Endodermal cell (in vitro differentiated cells): ENCODE measurements at places on chromosomes 7 and 10.

DNA sequence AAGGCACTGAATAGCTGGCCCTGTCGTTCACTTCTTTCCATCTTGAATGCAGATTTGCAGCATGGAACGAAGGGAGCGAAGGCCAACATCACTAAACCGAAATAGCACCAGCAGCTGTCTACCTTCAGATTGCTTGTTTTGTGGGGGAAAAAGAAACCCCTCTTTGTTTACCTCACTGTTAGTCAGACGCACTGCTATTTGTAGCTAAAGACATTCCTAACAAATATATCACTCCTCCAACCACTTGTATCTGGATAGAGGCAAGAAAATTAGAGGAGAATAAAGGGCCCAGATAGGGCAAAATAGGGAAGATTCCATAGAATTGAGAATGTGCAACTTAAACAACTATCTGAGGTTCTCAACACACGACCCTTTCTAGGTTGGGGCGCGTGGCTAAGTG is 26.5 kb downstream of the ANK3 start:
- H3K27me3 ChIP-seq, result no peaks in the 10 kb centered on the region
- DNase-seq, result no peak
- peaks cover 3% of the 10 kb centered on the region for H3K4me1 ChIP-seq
- no peak overlapping the region for H3K4me3 ChIP-seq
- H3K36me3 ChIP-seq, result no peaks in the 10 kb centered on the region
- no peak overlapping the region for H3K27ac ChIP-seq

DNA sequence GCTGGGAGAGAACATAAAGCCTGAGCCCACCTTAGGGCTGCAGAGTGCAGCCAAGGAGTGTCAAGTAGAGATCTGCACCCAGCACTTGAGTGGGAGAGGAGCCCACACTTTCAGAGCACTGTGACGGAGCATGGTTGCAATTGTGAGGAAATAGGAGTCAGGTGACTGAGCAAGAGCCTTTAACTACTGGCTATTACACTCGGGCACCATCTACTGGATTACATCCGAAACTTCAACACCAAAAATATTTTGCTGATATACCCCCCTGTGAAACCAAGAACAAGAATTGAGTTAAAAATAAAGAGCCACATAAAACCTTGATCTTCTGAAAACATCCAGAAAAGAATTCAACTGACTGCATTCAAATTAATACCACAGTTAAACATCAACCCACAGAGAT is 657.9 kb downstream of the NXPH1 start:
- H3K27ac ChIP-seq, result no peak overlapping the region
- H3K4me1 ChIP-seq, result no peaks in the 10 kb centered on the region
- H3K36me3 ChIP-seq, result no peaks in the 10 kb centered on the region
- no peak for DNase-seq
- no peak overlapping the region for H3K4me3 ChIP-seq
- no peaks in the 10 kb centered on the region for H3K27me3 ChIP-seq

- no peak overlapping the region for H3K27ac ChIP-seq
- no peaks in the 10 kb centered on the region for H3K36me3 ChIP-seq
- DNase-seq, result peak; percentile 79
- no peak overlapping the region for H3K4me3 ChIP-seq
- no peaks in the 10 kb centered on the region for H3K4me1 ChIP-seq
Measured at GRCh38 chr7:150942001-150942590, 36.0 kb downstream of the KCNH2 start.

- no peak for DNase-seq
- H3K4me1 ChIP-seq, result no peaks in the 10 kb centered on the region
- H3K36me3 ChIP-seq, result no peaks in the 10 kb centered on the region
- H3K27me3 ChIP-seq, result no peaks in the 10 kb centered on the region
- H3K27ac ChIP-seq, result no peak overlapping the region
Measured at GRCh38 chr10:22460101-22460500, 114.8 kb downstream of the SPAG6 start.

DNA sequence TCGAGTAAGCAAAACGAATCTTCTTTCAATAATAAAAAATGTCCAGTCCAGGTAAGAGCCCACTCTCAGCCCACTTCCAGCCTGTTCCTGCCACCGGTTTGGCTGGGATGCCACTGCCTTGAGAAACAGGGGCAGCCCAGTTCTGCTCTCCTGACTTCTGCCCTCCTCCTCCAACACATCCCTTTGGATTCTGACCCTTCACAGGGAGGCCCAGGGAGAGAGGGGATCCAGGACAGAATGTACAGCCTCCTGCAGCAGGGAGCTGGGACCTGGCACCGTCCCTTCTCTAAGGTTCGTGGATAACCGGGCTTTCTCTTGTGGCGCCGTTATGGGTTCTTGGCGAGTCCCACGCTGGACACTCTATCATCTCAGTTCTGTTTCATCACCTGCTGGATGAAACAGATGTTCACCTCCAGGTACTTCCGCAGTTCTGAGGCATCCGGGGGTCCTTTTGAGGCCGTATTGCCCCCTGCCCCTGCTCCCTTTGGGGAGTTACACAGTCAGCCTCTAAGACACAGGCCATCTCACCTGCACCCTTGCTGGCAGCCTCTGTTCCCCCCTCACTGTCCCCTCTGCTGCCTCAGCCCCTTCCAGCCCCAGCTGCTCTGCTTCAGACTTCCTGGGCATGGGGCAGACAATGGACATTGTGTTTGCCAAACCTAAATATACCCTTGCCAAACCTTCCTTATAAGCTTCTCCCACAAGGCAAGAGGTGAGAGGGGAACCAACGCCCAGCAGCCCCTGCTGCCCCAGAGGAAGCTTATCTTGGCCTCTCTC is 203.8 kb upstream of the ZMIZ1 start:
- H3K27ac ChIP-seq, result no peak overlapping the region
- peaks cover 5% of the 10 kb centered on the region for H3K27me3 ChIP-seq
- DNase-seq, result no peak
- H3K4me3 ChIP-seq, result no peak overlapping the region
- no peaks in the 10 kb centered on the region for H3K4me1 ChIP-seq
- H3K36me3 ChIP-seq, result no peaks in the 10 kb centered on the region

GRCh38 chr10:87771871-87772500 is 46.0 kb downstream of the ATAD1 start:
- H3K27ac ChIP-seq, result no peak overlapping the region
- no peak for DNase-seq

- peaks cover 41% of the 10 kb centered on the region for H3K27me3 ChIP-seq
- no peak overlapping the region for H3K27ac ChIP-seq
- no peaks in the 10 kb centered on the region for H3K36me3 ChIP-seq
Measured at GRCh38 chr10:101565370-101565900, 22.6 kb downstream of the POLL start.

DNA sequence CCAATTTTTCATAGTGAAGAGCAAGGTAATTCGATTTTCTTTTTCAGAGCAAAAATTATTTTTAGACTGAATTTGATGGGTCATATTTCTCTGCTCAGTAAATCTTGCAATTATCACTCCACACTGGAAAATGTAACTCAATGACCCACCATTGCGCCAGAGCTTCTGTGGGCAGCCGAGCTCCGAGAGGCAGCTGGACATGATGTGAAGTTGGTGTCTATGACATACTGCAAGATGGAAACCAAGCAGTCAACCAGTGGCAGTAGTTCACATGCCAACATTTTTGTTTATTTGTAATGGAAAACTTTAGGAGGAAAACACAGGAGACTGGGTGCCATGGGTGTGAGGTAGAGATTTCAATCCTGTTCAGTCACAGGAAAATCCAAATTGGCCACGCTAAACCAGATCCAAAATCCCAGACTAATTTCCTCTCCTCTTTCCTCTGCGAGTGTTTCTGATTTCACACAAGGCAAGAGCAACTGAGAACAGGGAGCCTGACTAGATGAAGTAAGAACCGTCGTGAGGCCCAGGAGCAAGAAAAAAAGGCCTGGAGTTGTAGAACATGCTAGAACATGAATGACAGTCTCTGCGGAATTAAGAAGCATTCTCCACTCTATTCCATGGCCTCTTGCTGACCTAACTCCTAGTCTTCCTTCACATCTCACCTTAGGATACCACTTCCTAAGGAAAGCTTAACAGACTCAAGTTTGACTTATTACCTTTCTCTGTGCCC is 39.3 kb downstream of the CALD1 start:
- no peak overlapping the region for H3K27ac ChIP-seq
- peaks cover 7% of the 10 kb centered on the region for H3K36me3 ChIP-seq
- no peaks in the 10 kb centered on the region for H3K27me3 ChIP-seq
- no peak overlapping the region for H3K4me3 ChIP-seq
- no peak for DNase-seq

DNA sequence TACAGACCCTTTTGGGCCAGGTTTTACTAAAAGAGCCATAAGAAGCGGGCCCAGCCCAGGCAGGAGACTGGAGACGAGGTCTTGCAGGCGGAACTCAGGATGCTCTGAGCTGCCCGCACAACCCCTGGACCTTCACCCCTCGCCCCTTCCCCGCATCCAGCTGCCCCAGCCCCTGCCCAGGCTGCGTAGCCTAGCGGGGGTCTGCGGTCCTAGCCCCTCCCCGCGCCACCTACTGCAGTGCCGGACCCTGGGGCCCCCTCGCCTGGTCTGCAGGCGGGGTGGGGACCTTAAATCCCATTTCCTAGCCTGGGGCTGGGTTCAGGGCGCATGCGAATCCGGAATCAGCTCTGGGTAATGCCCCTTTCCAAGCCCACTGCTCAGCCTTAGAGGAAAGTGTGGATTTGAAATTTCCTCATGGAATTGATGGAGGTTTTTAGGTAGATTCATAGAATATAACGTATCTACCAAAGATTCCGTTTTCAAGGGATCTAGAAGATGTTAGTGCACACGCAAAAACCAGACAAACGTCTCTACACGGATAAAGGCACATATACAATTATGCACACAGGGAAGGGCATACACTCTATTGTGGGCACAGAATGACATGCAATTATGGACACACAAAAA is 546 bp upstream of the HOXA3 start:
- peaks cover 100% of the 10 kb centered on the region for H3K27me3 ChIP-seq
- H3K27ac ChIP-seq, result no peak overlapping the region
- peak; percentile 48 for DNase-seq
- H3K4me3 ChIP-seq, result no peak overlapping the region

DNA sequence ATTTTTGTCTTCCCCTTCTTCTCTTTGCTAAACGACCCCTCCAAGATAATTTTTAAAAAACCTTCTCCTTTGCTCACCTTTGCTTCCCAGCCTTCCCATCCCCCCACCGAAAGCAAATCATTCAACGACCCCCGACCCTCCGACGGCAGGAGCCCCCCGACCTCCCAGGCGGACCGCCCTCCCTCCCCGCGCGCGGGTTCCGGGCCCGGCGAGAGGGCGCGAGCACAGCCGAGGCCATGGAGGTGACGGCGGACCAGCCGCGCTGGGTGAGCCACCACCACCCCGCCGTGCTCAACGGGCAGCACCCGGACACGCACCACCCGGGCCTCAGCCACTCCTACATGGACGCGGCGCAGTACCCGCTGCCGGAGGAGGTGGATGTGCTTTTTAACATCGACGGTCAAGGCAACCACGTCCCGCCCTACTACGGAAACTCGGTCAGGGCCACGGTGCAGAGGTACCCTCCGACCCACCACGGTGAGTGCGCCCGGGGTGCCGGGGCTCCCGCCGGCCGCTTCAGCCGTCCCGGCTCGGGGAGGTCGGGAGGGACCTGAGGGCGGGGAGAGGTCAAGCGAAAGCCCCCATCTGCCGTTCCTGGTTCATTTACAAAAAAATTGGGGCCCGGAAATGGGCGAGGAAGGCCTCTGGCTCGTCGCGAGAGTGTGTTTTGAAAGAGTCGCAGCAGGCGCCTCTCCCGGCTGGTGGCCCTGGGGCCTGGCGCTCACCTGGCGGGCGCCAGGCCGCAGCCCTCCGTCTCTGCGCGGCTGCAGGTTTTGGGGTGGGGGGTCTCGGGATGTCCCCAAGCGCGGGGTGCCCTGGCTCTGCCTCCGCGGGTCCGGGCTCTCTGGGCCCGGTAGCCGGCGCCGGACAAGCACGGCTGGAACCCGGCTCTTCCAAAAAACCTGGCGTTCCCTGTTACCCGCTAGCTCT is 1.2 kb downstream of the GATA3 start:
- no peak overlapping the region for H3K27ac ChIP-seq
- peak; percentile 77 for DNase-seq
- H3K4me1 ChIP-seq, result peaks cover 19% of the 10 kb centered on the region
- peaks cover 68% of the 10 kb centered on the region for H3K27me3 ChIP-seq
- peaks cover 21% of the 10 kb centered on the region for H3K36me3 ChIP-seq

- no peaks in the 10 kb centered on the region for H3K27me3 ChIP-seq
- DNase-seq, result peak; percentile 34
- H3K36me3 ChIP-seq, result no peaks in the 10 kb centered on the region
- H3K4me3 ChIP-seq, result no peak overlapping the region
- H3K4me1 ChIP-seq, result no peaks in the 10 kb centered on the region
Measured at GRCh38 chr10:128081720-128082119, 44.5 kb downstream of the MKI67 start.

DNA sequence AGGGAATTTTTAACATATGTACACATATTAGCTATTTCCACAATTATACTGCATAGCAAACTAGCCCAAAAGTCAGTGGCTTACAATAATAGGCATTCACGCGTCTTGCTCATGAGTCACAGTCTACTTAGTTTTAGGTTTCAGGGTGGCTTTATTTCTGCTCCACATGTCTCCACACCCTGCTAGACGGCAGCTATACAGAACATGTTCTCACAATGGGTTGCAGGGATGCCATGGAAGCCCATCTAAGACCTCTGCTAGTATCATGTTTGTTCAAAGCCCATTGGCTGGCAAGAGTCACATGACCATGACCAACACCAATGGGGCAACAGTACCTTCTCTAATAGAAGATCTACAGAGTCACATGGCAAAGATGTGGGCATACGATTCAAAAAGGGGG is 96.3 kb upstream of the NEBL start:
- no peaks in the 10 kb centered on the region for H3K36me3 ChIP-seq
- H3K27ac ChIP-seq, result no peak overlapping the region
- no peaks in the 10 kb centered on the region for H3K27me3 ChIP-seq
- no peak for DNase-seq
- H3K4me3 ChIP-seq, result peak overlapping the region; percentile 30

DNA sequence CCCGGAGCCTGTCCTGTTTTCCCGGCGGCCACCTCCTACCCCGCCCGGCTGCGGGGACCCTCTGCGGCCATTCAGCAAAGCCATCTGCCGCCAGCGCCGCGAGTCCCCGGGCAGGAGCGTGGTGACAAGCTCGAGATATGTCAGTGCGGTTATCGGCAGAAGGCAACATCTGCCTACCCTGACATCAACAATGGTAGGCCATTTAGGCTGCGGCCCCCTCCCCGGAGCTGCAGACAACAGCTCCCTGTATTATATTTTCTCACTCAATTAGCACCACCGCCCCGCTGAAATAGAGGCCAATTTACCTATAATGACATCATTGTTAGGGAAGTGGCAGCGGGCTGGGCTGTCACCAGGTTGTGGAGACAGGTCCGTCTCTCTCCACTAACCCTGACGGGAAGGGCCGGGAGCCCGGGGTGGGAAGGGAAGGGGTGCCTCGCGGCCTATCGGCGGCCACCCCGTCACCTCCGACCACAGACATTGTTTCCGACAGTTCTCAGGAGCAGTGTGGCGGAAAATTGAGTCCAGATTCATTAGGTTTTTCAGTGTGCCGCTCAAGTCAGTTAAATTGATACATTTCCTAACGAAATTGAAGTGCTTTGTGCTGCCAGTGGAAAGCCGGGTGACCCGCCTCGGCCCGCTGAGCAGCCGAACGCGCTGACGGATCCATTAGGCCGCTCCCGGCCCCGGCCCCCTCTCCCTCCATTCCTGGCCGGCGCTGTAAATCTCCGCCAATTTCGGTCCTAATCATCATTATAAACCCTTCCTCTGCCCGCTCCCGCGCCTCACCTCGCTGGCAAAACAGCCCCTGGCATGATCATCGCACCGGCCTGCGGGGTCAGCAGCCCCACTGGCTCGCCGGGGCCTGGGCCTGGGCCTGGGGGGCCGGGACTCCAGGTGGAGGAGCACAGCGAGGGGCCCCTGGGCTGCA is 43.0 kb downstream of the UNCX start:
- H3K27ac ChIP-seq, result peak overlapping the region; percentile 44
- no peaks in the 10 kb centered on the region for H3K27me3 ChIP-seq
- H3K4me3 ChIP-seq, result no peak overlapping the region
- H3K36me3 ChIP-seq, result no peaks in the 10 kb centered on the region
- H3K4me1 ChIP-seq, result no peaks in the 10 kb centered on the region
